ENCODE measurements at places on chromosomes 3 and 15. TPM values are rescaled to one million over a fixed set of nuclear protein-coding genes. Genes with fewer than 3 reads are reported as not detected.

The FAM107A gene
- 26.4 TPM for total RNA-seq

The PLSCR5 gene
- not detected for total RNA-seq

DNA sequence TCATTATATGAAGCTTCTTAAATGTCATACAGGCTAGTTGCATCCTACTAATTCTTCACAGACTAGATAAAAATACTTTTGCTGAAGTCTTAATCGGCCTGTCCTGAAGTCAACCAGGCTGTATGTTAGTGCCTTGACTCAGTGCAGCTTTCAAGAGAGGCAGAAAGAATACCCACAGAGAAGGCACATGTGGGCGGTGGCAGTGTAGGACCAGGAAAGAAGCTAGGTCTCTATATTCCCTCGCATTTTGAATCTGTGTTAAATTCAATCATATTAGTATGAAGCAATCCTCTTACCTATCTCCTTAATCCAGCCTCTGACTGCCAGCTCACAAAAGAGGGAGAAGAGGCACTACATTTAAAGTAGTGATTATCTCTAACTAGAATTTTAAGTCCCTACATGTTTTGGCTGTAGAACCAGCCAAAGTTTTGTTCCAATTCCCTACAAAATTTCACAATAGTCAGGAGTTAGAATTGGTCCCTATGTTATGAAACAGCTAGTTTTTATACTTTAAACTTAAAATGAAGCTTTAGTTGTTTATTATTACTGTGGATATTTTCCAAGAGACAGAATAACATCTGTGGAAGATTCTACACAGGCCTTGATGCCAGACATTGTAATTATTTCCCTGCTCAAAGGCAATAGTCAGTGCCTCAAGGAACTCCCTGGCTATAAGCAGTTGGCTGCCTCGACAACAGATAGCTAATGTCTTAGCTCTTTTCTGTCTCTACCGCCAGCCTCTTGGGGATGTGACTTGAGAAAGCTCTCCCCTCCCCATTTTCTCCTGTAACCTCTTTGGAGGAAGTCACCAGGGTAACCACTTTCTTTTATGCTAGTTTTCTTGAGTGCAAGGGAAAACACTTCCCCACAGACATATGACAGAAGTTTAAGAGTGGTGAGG, 31.9 kb downstream of the CRTC3 start:
- DNase-seq, result no peak

GRCh38 chr3:190444576-190445145, 5.0 kb downstream of the TMEM207 start:
- no peak for DNase-seq

The SLC9C1 gene
- total RNA-seq, result not detected

The PAQR5 gene
- 11.5 TPM for total RNA-seq

DNA sequence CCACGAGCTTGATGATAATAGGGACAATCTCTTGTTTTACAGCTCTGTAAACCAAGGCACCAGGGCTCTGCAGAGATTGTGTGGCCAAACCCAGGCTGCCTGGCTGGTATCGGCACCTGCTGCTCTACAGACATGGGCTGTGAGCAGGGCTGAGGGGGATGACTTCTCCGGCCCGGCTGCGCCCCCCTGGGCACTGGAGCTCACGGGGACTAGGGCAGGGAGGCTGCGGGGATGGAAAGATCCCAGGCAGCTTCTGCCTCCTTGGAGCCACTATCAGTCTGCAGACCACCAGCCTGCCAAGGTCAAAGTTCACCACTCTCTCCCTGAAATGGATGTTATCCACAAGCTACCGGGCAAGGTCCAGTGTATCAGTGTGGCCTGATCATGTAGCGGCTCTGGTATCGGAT, 22.0 kb upstream of the PIGZ start:
- no peak for DNase-seq

- no peak for DNase-seq
Observed at GRCh38 chr3:45795509-45795881, 841 bp downstream of the SLC6A20 start.

DNA sequence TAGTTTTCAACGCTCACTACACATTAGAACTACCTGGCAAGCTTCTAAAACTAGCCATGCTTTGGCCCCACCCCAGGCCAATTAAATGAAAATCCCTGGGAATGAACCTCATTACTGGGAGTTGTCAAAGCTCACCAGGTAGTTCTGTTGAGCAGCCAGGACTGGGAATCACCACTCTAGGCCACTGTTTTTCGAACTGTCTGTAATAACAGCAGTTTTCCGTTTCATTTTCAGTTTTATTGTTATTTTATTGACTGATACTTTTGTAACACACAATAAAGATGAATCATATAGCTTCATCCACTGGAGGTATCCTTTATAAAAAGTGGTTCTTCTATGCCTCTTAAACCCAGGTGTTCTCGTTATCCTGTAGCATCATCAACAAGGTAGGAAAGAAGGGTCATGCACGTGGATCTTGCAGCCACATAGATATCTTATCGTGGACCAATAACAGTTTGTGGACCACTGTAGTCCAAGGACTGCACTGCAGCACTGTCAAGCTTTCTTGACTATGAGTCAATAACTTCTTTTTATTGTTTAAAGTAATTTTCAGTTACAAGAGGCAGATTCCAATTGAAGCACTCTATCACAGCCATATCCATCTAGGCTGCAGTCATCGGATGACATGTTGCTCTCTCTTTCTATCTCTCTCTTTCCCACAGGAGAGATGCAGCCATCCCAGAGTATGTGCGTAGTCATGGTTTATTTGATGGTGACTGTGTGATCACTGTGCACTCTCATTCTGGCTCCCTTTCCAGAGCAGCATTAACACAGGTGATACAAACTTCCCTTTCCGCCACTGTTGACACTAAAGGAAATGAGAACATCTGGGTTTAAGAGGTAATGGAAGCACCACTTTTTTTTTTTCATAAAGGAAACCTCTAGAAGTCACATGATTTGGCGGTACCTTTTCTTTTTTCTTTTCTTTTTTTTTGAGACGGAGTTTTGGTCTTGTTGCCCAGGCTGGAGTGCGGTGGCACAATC, 39.0 kb upstream of the BLM start:
- DNase-seq, result no peak

GRCh38 chr3:141538568-141539240, 51.9 kb downstream of the RASA2 start:
- no peak for DNase-seq
